ENCODE measurements at places on chromosomes 12 and 14. TPM values are rescaled to one million over a fixed set of nuclear protein-coding genes. Genes with fewer than 3 reads are reported as not detected.

DNA sequence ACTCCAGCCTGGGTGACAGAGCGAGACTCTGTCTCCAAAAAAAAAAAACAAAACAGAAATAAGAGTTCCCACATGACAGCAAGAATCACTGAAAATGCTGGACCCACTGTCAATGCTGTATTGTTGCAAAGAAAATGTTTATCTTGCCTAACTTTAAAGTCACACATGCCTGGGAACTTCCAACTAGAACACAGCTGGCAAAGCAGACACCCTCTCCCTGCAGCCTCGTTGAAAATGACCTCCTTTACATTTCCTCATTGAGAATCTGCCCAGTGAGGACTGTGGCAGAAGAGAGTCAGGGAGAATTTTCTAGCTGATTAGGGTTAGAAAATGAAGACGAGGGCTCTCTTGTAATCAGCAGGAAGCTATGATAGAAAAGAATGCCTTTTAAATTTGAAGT, 42.8 kb upstream of the TCL1A start:
- DNase-seq, result no peak

Gene DLK1
- not detected for total RNA-seq

DNA sequence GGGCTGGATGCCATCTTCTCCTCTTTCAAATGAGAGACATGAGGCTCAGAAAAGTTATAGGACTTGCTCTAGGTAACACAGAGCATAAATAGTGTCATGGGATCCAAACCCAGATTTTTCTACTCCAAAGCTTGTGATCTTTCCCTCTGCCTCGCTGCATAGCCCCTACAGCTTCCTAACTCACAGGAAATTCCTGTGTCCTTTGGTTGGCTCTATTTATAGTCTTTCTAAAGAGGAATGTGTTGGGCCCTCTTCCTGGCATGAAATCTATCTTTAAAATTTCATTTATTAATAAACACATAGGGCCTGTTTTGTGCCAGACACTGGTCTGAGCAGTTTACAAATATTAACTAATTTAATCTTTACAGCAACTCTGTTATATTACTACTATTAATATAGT, 9.8 kb upstream of the KCNA5 start:
- DNase-seq, result no peak

GRCh38 chr12:51910691-51911090, 3.4 kb downstream of the ACVRL1 start:
- no peak for DNase-seq

Gene PPP4R4
- 0.15 TPM for total RNA-seq

DNA sequence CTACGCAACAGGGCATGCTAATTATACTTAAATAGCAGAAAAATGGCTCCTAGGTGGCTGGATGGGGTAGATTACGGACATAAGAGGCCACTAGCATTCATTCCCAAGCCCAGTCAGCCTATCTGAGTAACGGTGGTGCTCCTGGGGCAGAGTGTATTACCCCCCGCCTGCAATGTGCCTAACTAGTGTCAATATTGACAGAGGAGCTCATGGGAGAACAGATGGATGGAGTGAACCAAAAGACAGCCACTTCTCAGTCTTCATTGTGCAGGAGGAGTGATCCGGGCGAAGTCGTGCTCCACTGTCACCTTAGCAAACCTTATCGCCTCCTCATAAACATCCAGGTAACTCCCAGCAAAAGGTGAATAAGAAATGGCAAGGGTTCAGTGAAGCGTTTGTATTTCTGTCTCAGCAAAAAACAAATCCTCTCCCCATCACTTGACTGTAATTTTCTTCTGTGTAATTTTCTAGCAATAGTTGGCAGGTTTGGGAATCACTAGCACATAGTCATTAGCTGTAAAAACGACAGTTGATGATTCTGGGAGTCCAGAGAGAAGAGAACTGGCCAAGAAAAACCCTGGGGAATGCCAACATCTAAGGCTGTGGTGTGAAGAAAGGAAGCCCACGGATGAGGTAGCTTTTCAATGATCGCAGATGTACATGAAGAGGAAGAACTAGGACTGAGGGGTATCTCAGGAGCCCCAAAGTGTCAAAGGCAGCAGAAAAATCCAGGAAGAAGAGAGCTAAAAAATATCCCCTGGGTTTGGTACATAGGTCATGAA, 126.6 kb upstream of the BCL2L14 start:
- DNase-seq, result no peak

DNA sequence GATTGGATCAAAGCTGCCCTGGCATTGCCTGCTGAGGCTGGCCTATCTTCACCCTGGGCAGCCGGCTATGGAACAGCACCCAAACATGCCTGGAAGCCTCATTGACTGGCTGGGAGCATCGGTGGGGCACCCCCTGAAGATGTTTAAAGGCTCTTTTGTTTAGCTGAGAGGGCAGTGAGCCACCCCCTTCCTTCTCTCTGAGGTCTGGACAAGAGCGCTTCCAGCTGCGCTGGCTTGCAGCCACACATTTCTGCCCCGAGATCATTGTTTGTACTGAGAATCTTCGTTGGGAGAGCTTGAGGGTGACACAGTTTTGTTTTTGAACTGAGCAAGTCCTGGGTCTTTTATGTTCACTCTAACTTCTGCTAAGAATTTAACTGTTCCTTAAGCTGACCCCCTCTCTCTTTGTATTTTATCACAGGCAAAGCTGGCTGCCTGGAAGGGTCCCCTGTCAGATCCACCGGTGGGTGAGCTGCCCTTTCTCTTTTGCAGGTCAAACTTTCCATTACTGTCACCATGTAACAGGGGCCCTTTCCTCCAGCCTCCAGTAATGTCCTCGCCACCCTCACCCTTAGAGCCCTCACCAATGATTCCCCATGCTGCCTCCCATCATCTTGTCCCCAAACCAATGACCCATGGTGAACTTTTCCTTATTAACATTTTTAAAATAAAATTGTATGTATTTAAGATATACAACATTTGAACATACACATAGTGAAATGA, 212.2 kb downstream of the KIF26A start:
- DNase-seq, result no peak

Gene TAS2R20
- total RNA-seq, result 2.2 TPM

GRCh38 chr12:7994731-7995205, 37.7 kb upstream of the FOXJ2 start:
- no peak for DNase-seq

Gene A2ML1
- not detected for total RNA-seq

GRCh38 chr14:69574263-69574953, at the start of gene CCDC177:
CCDC177 (minus strand) TSS chr14:69574871; CDS start chr14:69573622, 1,249 bp downstream.
- peak; percentile 77 for DNase-seq

GRCh38 chr12:113684053-113684907, 212.6 kb upstream of the LHX5 start:
- DNase-seq, result no peak

DNA sequence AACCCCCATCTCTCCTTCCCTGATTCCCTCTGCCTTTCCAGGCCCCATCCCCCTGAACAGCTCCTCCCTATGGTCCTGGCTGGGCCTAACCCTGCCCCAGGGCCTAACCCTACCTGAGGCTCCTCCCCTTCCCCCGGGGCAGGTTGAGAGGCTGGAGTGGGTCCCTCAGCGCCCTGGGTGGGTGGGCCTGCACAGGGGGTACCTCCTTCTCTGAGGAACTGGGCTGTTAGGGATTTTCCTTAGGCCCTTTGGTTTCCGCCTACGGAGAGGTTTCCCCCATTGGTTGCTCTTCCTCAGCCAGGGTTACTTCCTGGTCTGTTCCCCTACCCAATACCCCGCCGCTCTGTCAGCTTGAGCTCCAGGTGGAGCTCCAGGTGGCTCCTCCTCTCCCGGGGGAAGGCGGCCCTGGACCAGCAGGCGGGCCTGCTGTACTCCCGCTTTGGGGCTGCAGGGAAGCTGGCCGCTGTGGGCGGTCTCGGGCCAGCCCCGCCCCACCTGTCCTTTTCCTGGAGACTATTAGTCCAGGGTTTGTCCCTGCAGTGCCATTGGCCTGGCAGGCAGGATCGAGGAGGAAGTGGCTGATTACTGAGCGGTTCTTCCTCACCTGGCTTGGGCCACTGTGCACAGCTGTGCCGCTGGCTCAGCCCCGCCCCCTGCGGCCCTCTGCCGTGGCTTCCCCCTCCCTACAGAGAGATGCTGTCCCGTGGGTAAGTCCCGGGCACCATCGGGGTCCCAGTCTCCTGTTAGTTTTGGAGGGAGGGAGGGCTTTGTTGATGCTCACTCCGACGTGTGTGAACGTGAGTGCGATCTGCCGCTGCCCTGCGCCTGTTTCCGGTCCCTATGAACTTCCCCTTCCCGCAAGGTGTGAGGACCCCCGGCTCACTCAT, 2.5 kb downstream of the C12orf57 start:
- peak; percentile 77 for DNase-seq

DNA sequence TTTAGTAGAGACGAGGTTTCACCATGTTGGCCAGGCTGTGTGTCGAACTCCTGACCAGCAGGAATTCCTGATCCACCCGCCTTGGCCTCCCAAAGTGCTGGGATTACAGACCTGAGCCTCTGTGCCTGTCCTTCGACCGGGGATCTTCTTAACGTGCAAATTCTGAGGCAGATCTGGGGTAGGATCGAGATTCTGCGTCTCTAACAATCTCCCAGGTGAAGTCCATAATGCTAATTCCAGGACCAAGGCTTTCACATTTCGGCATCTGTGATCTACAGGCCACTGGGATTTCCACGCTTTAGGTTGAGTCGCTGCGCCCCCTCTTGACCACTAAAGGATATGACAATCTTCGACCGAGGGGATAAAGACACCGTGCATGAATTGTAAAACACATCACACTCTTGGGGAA, 24.8 kb downstream of the FOS start:
- peak; percentile 62 for DNase-seq

GRCh38 chr12:119989361-119989730, 310 bp downstream of the BICDL1 start:
- no peak for DNase-seq

DNA sequence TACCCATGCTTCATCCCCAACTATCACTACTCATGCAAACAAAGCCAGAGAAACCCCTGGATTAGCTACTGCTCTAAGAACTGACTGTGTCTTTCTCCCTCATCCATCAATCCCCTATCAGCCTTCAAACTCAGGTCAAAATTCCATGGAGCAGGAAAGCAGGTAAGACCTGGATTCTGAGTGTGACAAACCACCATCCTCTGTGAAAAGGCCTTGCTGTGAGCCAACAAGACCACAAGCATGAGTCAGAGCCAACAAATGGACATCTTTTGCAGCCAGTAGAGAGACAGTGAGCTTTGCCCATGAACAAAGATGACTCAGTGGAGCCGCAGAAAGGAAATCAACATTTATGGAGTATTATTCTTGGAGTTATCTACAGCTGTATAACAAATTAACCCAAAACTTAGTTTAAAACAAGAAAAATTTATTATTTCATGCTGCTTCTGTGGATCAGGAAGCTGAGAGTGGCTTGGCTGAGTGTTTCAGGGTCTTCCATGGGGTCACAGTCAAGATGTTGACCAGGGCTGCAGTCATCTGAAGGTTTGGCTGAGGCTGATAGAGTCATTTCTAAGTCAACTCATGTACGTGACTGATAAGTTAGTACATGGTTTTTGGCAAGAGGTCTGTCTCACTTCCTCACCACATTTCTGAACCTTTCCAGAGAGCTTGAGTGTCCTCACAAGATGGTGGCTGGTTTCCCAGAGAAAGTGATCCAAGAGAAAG, 61.1 kb downstream of the PITPNM2 start:
- DNase-seq, result no peak

- no peak for DNase-seq
These were observed 190.4 kb upstream of the DIO3 start for GRCh38 chr14:101370593-101371569.

Gene TUBA1C
- 41.4 TPM for total RNA-seq

GRCh38 chr14:68041876-68042354, 222.3 kb downstream of the RAD51B start:
- DNase-seq, result no peak

- no peak for DNase-seq
These were observed 2.4 kb upstream of the KCNC2 start for GRCh38 chr12:75212072-75212471.

Gene RAD9B
- total RNA-seq, result 0.35 TPM

DNA sequence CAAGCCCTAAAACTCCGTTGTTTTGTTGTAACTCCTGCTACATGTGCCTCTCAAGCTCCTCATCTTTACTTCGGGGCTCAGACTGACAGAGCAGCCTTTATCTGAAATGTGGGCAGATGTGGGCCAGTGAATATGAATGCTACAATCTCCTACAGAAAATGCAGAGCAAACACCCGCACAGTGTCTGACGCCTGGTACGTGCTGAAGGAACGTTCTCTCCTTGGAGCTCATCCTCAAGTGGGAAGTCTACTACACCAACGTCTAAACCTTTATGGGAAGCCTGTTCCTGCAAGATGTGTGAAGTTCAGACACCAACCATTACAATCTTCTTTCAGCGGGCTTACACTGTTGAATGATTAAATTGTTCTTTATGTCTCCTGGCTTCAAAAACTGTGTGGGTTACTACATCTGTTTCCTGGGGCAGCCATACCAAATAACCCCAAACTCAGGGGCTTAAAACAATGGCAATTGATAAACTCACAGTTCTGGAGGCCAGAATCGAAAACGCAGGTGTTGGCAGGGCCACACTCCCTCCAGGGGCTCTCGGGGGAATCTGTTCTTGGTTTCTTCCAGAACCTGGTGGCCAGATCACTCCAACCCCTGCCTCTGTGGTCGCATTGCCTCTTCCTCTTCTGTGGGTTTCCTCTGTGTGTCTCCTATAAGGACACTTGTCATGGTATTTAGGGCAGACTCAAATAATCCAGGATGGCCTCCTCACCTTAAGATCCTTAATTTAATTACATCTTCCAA, 179.7 kb upstream of the PLXNC1 start:
- no peak for DNase-seq

- DNase-seq, result no peak
These were observed 457.0 kb downstream of the SLC6A15 start for GRCh38 chr12:84455598-84455997.

Gene ACADS
- total RNA-seq, result 10.9 TPM

Gene MGP
- total RNA-seq, result 2.6 TPM

- DNase-seq, result no peak
These were observed 3.7 kb downstream of the RHEBL1 start for GRCh38 chr12:49066120-49066519.

GRCh38 chr12:89087149-89087825, 265.0 kb downstream of the DUSP6 start:
- no peak for DNase-seq
